ENCODE measurements at places on chromosomes 3 and 15.

GRCh38 chr3:69290006-69290405 is 95.9 kb downstream of the FRMD4B start:
- no peak for DNase-seq

DNA sequence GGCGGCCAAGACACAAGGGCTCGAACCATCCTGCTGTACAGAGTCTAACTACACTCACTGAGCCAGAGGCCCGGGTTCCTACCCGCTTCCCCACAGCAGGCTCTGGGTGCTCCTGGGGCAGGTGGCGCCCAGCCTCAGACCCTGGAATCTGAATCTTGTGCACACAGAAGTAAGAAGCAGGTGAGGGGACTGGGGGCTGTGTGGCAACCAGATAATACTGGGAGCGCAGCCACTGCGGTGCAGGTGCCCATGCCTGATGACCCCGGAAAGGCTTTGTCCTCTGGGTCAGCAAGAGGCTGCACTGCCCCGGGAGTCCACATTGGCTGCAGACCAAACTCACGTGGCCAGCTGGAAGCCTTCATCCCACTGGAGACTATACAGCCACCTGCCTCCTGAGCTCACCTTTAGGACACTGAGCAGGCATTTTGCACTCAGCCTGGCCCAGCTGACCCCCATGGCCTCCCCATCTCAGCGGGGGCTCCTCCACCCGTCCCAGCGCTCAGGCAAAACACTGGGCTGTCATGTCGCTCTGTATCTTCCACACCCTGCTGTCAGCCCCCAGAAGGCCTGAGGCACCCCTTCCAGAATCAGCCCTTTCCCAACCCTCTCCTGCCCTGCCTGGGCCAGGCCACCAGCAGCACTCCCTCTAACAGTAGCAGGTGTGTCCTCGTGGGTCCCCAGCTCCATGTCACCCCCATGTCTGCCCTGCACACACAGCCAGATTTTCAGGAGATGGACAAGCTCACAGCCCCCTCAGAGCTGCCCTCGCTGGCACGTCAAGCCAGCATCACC is 101.0 kb upstream of the IQSEC1 start:
- no peak for DNase-seq

GRCh38 chr3:126654571-126655383 is at the start of gene TXNRD3:
TSS of gene TXNRD3 (minus strand) at chr3:126655124.
- DNase-seq = no peak

GRCh38 chr15:31727612-31728011 is 302.7 kb upstream of the CHRNA7 start:
- no peak for DNase-seq

- DNase-seq = no peak
Observed at GRCh38 chr3:79081335-79081734, 686.5 kb downstream of the ROBO1 start.

- DNase-seq = no peak
Observed at GRCh38 chr3:13673207-13673606, 124.3 kb downstream of the FBLN2 start.

DNA sequence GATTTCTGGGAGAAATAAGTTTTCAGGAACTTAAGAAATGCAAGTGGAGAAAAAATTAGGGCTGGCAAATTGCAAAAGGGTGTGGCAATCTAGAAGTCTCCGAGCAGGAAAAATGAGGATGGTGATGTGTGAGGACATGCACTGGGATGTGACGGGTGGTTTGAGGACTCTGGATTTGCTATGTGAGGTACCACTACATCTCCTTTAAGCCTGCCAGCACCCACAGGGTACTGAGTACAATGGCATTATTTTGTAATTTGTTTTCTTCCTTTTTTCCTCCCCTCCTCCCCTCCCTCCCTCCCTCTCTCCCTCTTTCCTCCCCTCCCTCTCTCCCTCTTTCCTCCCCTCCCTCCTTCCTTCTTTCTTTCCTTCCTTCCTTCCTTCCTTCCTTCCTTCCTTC is 237.5 kb downstream of the GAP43 start:
- no peak for DNase-seq

- no peak for DNase-seq
Observed at GRCh38 chr3:48280881-48281280, 40.0 kb downstream of the ZNF589 start.

GRCh38 chr15:45647828-45648227 is 13.0 kb downstream of the SQOR start:
- no peak for DNase-seq

DNA sequence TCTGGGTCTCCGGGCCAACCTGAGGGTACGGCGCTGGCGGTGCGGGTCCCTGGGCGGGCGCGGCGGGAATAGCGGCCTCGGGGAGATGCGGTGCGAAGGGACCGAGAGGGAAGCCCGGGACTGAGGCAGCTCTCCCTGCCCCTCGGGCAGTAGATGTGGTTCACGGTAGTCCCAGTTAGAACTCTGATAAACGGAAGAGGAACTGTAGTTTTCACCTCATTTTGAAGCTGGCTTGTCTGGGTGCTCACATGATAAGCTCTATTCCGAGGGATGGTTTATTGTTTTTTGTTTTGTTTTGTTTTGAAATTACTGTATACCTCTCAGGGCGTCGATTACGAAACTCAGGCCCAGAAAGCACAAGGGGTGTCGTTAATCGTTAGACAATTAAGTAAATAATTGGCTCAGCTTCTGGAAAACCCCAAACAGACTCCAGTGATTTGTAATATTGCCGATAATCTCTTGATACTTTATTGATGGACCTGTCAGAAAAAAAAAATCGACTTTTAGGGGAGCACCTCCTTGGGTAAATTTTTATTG is 413 bp downstream of the NUSAP1 start:
- DNase-seq = peak; percentile 71

- peak; percentile 20 for DNase-seq
Observed at GRCh38 chr3:170499562-170500156, 81.0 kb downstream of the CLDN11 start.

GRCh38 chr3:141201122-141201521 is 30.5 kb upstream of the PXYLP1 start:
- no peak for DNase-seq

- no peak for DNase-seq
Observed at GRCh38 chr3:59016930-59017616, 32.8 kb downstream of the CFAP20DC start.

DNA sequence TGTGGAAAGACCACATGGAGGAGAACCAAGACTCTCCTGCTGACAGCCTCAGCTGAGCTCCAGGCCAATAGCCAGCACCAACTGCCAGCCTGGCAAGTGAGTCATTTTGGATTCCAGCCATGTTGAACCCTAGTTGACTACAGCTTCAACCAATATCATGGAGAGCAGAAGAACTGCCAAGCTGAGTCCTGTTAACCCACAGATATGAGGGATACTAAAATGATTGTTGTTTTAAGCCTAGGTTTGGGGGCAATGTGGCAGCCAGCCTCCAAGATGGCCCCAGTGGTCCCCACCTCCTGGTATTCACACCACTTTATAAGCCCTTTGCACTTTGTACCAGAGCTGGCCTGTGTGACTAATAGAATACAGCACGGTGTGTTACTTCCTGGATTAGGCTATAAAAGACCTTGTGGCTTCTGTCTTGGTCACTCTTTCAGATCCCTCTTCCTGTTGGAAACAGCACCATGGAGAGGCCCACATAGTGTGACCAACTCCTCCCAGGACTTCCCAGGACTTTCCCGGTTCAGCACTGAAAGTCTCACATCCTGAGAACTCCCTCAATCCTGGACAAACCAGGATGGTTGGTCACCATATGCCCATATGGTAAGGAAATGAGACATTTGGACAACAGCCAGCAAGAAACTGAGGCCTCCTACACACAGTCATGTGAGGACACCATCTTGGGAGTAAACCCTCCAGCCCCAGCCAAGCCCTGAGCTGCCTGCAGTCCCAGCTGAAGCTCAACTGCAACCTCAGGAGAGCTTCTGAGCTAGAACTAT is 32.4 kb upstream of the CDV3 start:
- DNase-seq = no peak

DNA sequence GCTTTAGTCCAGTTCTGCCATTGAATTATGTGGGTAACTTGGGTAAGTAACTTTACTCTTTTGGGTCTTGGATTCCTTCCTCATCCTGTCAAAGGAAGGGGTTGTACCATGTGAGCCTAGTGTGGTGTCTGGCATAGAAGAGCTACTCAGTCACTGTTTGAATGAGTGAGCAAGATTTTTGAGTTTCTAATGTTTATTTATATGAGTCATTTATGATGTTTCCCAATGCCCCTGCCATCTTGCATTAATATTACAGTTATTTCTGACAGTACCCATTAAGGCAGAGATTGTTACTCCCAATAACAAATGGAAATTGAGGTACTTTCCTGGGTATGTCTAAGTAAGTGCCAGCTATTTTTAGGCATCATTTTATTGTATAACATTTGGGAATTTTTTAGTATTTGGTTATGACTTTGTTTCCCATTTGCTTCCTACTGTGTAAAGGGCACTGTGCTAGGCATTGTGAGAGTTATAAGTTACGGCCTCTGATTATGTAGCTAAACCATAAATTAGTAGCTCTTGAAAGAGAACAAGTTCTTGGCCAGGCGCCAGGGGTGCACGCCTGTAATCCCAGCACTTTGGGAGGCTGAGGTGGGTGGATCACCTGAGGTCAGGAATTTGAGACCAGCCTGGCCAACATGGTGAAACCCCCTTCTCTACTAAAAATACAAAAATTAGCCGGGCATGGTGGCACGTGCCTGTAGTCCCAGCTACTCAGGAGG is 23.5 kb downstream of the NR1D2 start:
- DNase-seq = no peak

DNA sequence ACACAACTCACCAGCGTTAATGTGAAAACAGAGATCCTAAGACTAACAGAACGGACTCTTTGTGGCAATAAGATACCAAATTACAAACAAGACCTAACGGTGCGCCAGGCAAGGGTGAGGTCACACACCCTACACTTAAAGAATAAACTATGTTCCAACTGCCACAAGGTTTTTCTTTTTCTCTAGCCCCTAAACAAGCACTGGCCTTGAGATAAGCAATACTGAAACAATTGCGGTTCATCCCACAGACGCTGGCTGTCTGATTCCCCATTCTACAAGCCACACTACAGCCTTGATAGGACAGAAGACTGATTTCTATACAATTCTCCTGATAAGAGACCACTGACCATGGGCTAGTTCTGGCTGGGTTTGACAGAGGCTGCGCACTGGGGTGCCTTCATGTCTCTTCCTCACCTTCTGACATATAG is 20.5 kb upstream of the LIMD1 start:
- DNase-seq = no peak

- DNase-seq = no peak
Observed at GRCh38 chr15:98727115-98728040, 79.0 kb downstream of the IGF1R start.

GRCh38 chr15:99732124-99732750 is 1.0 kb downstream of the LYSMD4 start:
- DNase-seq = no peak

- peak; percentile 30 for DNase-seq
Observed at GRCh38 chr3:5187920-5188418, 462 bp downstream of the EDEM1 start.

DNA sequence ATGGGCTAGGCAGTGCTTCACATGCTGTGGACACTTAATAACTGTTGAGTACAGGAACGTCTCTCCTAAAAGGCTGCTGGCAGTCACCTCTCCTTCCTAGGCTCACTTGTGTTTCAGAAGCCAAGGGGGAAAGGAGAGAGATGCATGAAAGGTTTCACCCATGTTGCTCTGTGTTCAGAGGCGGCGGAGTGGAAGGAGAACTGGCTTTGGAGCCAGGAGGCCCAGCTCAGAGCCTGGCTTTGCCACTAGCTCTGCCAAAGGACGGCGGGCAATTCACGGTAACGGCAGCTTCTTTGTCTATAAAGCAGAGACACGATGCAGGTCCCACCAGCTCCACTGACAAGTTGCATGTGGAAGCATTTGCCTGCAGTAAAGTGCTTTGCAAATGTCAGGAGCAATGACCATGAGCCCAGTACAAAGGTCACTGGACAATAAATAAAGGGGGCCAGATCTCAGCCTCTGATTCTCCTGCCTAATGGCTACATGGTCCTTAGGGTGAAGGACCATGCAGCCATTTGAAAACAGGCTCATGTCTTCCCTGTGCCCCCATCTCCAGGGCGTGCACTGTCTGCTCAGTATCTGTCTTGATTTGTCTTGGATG is 171.7 kb upstream of the TLE3 start:
- no peak for DNase-seq

GRCh38 chr3:58874795-58875194 is 175.0 kb downstream of the CFAP20DC start:
- DNase-seq = no peak

- no peak for DNase-seq
Observed at GRCh38 chr15:61410662-61411061, 181.6 kb upstream of the RORA start.

- no peak for DNase-seq
Observed at GRCh38 chr3:12869035-12869621, 27.8 kb upstream of the RPL32 start.

GRCh38 chr15:74906067-74906449 is 593 bp downstream of the FAM219B start:
- no peak for DNase-seq

DNA sequence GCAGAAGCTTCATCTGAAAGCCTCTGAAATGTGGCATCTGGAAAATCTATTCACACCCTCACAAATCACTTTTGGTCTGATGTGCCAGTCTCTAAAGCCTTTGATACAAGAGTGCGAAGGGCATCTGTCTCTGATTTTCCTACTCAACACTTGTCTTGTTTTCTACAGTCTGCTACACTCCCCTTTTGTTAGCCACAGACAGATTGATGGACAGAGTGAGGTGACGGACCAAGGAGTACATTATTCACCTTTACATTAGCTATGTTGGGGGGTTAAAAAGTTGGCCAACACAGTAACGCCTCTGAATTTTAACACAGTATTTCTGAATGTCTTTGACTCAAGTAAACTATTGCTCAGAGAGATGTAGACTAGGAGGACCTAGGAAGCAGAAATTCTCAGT is 63.1 kb downstream of the TNIK start:
- DNase-seq = no peak

GRCh38 chr15:93372208-93372864 is 283.3 kb upstream of the RGMA start:
- no peak for DNase-seq

DNA sequence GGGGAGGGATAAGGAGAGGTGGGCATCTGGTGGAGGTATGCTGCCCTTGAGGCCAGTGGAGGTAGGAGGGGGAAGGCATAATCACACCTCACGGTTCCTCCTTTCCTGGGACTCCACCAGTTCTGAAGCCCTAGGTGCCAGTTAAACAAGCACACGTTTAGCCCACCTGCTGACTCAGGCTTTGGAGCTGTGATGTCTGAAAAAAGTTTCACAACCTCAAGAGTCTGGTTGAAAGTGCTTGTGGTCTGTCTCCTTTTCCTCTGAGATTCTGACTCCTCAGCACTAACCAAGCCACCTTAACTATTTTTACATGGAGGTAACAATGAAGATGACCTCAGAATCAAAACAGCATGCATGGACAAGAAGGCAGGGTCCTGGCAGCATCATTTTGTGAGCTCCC is 23.0 kb downstream of the HPS3 start:
- DNase-seq = peak; percentile 23

GRCh38 chr15:56992725-56993124 is 74.3 kb downstream of the TCF12 start:
- DNase-seq = peak; percentile 37

- no peak for DNase-seq
Observed at GRCh38 chr15:86162641-86163040, 83.0 kb downstream of the AGBL1 start.

- no peak for DNase-seq
Observed at GRCh38 chr15:53473435-53473834, 286.0 kb downstream of the WDR72 start.
